Diencephalon (tissue), 1 donor: ENCODE measurements at places on chromosomes 3 and 15. TPM values are rescaled to one million over a fixed set of nuclear protein-coding genes. Genes with fewer than 3 reads are reported as not detected.

The RBPMS2 gene
- total RNA-seq: 0.46 TPM

The CADPS gene
- 370 TPM for total RNA-seq

The KBTBD13 gene
- total RNA-seq: not detected

The CCR1 gene
- 3.2 TPM for total RNA-seq

The HEMK1 gene
- total RNA-seq: 5.5 TPM

The ZNF501 gene
- 22.4 TPM for total RNA-seq

The SCAANT1 gene
- total RNA-seq: not detected

The DAZL gene
- 0.23 TPM for total RNA-seq

The TLR9 gene
- under 0.01 TPM for total RNA-seq

The TEX55 gene
- not detected for total RNA-seq

The GOLGA8T gene
- 0.69 TPM for total RNA-seq

The IQCF2 gene
- not detected for total RNA-seq

The SHC4 gene
- total RNA-seq: 10.1 TPM

The COPB2 gene
- 111 TPM for total RNA-seq

The SLC9C1 gene
- total RNA-seq: 0.23 TPM

The LRRN1 gene
- total RNA-seq: 61.1 TPM

The SPINK8 gene
- total RNA-seq: not detected
